ENCODE measurements at places on chromosomes 2 and 18. TPM values are rescaled to one million over a fixed set of nuclear protein-coding genes. Genes with fewer than 3 reads are reported as not detected.

- H3K27me3 ChIP-seq, result no peaks in the 10 kb centered on the region
- H3K4me3 ChIP-seq, result no peak overlapping the region
- no peaks in the 10 kb centered on the region for H3K36me3 ChIP-seq
- H3K27ac ChIP-seq, result no peak overlapping the region
- H3K4me1 ChIP-seq, result peaks cover 13% of the 10 kb centered on the region
- DNase-seq, result no peak
Observed at GRCh38 chr2:26985807-26986206, 15.4 kb downstream of the MAPRE3 start.

DNA sequence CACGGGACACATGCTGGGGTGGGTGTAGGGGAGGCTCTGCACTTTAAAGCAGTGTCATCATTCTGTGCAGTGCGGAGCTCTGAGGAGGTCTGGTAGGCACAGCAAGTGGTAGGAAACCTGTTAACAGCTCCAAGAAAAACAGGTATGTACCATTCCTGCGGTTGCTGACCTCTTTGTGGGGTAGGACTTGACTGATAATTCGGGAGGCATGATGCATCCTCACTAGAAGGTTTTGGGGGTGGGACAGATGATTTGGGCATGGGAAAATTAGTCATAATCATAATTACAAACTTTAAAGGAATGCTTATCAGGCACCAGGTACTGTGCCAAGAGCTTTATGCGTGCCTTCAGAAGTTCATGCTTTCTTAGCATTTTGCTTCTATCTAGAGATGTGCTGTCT, 9.7 kb downstream of the DOK1 start:
- H3K4me3 ChIP-seq, result no peak overlapping the region
- H3K27ac ChIP-seq, result no peak overlapping the region
- H3K4me1 ChIP-seq, result peaks cover 3% of the 10 kb centered on the region
- DNase-seq, result no peak
- no peaks in the 10 kb centered on the region for H3K36me3 ChIP-seq
- H3K27me3 ChIP-seq, result no peaks in the 10 kb centered on the region

- H3K27me3 ChIP-seq, result no peaks in the 10 kb centered on the region
- H3K4me1 ChIP-seq, result peaks cover 4% of the 10 kb centered on the region
- H3K36me3 ChIP-seq, result no peaks in the 10 kb centered on the region
- no peak for DNase-seq
- H3K27ac ChIP-seq, result no peak overlapping the region
- H3K4me3 ChIP-seq, result no peak overlapping the region
Observed at GRCh38 chr18:67241299-67241698, 275.2 kb downstream of the DSEL start.

GRCh38 chr18:2758309-2758708, 88.5 kb upstream of the EMILIN2 start:
- no peak overlapping the region for H3K27ac ChIP-seq
- H3K4me1 ChIP-seq, result no peaks in the 10 kb centered on the region

GRCh38 chr18:21191596-21192307, 50.3 kb upstream of the GREB1L start:
- no peak overlapping the region for H3K27ac ChIP-seq
- no peaks in the 10 kb centered on the region for H3K4me1 ChIP-seq
- DNase-seq, result no peak
- no peak overlapping the region for H3K4me3 ChIP-seq
- no peaks in the 10 kb centered on the region for H3K27me3 ChIP-seq

DNA sequence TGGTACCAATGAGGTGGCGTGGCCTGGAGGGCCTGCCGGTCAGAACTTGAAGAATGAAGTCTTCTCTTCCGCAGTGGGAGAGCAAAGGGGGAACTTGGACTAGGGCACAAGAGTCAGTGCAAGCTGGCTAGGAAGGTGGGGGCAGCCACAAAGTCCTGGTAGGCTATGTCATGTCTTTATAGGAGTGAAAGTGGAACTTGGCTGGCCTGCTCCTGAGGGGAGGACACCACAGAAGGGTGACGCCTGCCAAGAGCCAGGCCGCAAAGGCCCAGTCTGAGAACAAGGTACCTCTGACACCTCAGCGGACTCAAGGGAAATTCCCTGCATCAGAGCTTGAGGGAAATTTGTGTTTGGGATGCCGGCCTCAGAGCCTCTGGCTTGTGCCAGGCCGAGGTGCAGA, 32.2 kb upstream of the MAP3K20 start:
- no peaks in the 10 kb centered on the region for H3K36me3 ChIP-seq
- no peak for DNase-seq
- no peaks in the 10 kb centered on the region for H3K27me3 ChIP-seq
- peaks cover 7% of the 10 kb centered on the region for H3K4me1 ChIP-seq
- no peak overlapping the region for H3K27ac ChIP-seq
- H3K4me3 ChIP-seq, result no peak overlapping the region

NEU4 gene
- 0.21 TPM for total RNA-seq

C2orf76 gene
- 10.6 TPM for total RNA-seq

MRPS9 gene
- total RNA-seq, result 12.7 TPM

TRPM8 gene
- not detected for total RNA-seq

GULP1 gene
- total RNA-seq, result 21.3 TPM

Data from suprapubic skin (tissue), 4 donors.